Adrenal gland (tissue), 19 donors: ENCODE measurements at places on chromosomes 12 and 14.

- DNase-seq: no peak
Measured at GRCh38 chr12:16352481-16352880, 5.0 kb downstream of the MGST1 start.

- no peak for DNase-seq
Measured at GRCh38 chr12:123966596-123966995, 6.0 kb downstream of the CCDC92 start.

GRCh38 chr12:124481772-124482566 is 85.4 kb downstream of the NCOR2 start:
- no peak for DNase-seq

DNA sequence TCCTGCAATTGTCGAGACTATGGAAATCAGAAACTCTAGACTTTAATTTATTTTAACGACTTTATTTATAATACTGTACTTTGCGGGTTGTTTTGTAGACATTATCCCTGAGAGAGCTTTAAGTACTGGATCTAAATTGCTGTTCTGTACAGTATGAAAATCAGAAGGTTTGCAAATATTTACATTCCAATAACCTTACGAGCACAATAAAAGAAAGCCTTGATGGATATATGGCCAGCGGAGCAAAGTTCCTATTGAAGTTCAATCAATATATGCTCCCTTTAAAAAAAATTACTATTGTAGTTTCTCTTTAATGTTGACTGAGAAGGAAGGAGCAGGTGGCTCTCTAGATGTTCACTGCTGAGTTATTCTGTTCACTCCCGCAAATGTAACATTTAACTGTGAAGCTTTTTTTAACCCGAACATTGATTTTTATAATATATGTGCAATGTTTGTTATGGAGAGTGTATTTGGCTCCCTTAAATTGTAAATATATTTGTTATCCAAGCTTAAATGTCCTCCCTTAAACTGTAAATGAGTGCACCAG is 235.3 kb downstream of the PLCZ1 start:
- DNase-seq: no peak

DNA sequence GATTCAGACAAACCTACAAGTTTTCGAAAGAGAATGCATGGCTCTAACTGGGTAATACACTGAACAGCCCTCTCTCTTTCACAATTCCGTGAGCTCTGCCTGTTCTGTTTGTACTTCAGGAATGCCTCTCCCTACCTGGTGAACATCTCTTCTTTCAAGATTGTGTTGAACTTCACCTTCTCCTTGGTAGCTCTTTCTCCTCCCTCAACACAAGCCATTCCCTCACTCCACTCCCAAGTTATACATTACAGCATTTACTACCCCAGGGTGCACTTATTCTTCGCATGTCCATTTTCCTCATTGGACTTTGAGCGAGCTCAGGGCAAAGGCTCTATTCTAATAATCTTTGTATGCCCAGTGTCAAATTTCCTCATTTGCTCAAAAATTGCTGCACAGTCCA is 28.3 kb downstream of the NRDE2 start:
- no peak for DNase-seq

GRCh38 chr14:32606301-32606700 is 277.2 kb downstream of the AKAP6 start:
- no peak for DNase-seq

DNA sequence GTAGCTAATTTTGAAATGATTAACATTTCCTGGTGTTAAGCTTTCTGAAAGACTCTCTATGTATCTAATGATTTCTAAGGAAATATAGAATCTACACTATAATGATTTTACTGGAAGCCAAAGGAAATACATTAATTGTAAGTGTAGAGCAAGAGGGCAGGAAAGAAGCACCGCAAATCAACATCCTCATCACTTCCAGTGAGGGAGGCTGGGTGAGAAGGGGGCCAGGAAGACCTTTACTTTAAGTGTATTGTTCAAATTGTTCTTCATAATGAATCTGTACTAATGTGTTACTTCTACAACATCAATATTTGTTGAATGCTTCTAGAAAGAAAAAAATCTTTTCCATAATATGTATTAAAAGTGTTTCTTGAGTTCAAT is 65.3 kb upstream of the DACT1 start:
- no peak for DNase-seq

DNA sequence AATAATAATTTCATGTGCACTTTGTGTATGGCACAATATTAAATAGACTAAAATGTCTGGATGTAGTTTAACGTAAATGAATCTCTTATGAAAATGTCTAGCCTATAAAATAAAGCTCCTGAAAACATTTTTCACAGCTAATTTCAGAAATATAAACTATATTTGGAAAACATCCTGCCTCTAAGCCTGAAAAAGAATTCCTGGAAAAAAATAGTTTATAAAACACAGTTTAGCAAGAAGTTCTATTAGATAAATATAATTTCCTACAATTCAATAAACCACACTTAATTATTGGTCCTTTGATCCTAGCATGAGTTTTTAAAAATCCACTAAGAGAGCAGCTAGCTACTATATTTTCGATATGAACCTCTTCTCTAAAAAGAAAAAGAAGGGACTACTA is 159.9 kb downstream of the ADAMTS20 start:
- DNase-seq: no peak

DNA sequence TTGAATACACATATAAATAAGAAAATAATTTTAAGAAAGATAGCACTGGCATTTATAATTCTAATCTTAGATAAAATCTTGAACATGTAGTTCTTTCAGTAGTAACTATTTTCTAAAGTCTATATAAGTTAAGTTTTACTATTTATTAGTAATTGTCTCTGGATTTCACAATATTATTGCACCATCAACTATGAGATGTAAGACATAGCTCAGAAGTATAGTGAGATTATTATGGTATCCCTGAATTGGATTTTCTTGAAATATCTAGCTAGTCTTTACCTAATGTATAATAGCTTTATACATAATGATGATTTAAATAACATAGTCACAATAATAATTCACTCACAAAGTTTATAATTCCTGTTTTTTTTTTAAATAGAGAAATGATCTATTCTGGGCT is 6.7 kb downstream of the CLEC12A start:
- no peak for DNase-seq

DNA sequence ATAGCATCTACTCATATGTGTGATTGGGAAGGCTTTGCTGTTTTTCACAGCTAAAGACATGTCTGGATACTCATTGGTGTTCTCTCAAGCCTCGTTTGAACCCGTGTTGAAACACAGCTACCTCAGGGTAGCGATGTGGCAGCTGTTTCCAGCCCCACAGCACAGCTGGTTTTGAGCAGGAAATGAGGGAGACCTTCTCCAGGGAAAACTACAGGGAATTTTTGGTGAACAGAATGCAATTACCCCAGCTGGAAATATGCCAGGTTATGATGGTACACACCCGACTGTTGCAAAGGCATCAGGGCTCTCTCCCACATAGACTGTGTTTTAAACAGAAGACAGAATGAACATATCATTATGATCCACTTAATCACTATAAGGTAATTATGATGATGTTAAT is 828.9 kb downstream of the VRK1 start:
- no peak for DNase-seq

GRCh38 chr14:93950948-93951634 is 23.9 kb downstream of the FAM181A start:
- no peak for DNase-seq

- no peak for DNase-seq
Measured at GRCh38 chr14:46940611-46941010, 289.0 kb upstream of the RPL10L start.

- DNase-seq: no peak
Measured at GRCh38 chr14:99675382-99675835, 8.7 kb upstream of the CYP46A1 start.

- DNase-seq: no peak
Measured at GRCh38 chr12:110002676-110003515, 3.7 kb downstream of the ANKRD13A start.

GRCh38 chr12:57008178-57008577 is 1.8 kb upstream of the ZBTB39 start:
- DNase-seq: no peak

GRCh38 chr12:105949391-105949790 is 189.4 kb downstream of the NUAK1 start:
- no peak for DNase-seq

DNA sequence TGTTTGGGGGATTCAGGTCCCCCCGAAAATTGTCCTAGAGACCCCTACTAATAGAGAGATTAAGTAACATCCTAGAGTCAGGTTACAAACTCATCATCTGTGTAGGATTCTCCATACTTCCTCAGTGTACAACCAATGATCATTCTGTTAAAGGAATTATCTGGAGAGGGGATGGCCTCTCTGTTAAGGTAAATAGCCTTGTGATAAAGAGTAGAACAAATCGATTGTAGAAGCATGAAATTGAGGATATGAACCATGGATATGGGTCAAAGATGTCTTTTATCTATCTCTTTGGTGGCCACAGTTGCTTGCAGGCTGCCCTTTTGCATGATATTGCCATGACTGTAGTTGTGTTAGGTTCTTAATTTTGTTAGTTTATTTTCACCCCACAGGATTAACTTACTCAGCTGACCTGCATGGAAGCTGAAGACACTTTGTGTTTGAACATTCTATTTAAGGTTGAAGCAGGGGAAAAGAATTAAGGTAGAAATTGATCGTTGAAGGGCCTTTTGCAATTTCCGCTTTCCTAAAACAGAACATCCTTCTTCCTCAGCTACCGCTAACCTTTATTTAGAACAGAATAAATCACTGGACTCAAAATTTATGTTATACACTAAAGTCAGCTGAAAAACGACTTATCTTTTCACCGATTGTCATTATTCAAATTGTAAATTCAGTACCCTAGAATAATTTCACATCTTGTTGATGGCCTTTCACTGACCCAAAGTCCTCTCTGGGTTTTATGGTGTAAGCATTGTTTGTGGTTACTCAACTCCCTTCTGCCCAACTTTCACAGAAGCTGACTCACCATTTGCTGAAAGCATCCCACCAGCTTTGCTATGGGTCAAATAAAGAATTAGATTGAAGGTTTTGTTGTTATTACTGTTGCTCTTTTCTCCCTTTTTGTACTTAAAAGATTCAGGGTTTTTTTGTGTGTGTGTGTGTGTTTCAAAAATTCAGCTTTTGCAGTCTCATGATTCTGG is 52.3 kb downstream of the IRAK3 start:
- DNase-seq: no peak

- DNase-seq: no peak
Measured at GRCh38 chr12:88450136-88450535, 130.1 kb downstream of the KITLG start.

- no peak for DNase-seq
Measured at GRCh38 chr12:94434171-94434570, 25.5 kb downstream of the CEP83 start.

GRCh38 chr12:98646294-98647090 is 1.4 kb downstream of the APAF1 start:
- DNase-seq: no peak

GRCh38 chr12:55974308-55974730 is 441 bp downstream of the RAB5B start:
- DNase-seq: peak; percentile 72

GRCh38 chr12:105930557-105931503 is 207.9 kb downstream of the NUAK1 start:
- no peak for DNase-seq

DNA sequence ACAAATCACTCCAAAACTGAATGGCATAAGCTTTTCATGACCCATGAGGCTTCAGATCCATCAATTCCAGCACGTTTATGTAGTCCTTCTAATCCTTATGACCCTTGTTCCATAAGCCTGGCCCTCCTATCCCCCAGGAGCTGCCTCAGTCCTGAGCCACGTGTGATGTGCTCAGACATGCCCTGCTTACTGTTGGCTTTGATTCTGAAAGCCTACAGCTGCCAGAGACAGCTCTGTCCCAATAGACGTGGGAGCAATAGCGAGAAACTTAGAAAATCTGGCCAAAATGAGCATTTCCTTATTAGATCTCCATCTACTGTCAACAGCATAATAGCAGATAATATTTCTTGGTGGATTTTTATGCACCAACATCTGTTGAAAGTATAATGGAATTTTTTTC is 33.2 kb downstream of the DUSP6 start:
- DNase-seq: no peak

DNA sequence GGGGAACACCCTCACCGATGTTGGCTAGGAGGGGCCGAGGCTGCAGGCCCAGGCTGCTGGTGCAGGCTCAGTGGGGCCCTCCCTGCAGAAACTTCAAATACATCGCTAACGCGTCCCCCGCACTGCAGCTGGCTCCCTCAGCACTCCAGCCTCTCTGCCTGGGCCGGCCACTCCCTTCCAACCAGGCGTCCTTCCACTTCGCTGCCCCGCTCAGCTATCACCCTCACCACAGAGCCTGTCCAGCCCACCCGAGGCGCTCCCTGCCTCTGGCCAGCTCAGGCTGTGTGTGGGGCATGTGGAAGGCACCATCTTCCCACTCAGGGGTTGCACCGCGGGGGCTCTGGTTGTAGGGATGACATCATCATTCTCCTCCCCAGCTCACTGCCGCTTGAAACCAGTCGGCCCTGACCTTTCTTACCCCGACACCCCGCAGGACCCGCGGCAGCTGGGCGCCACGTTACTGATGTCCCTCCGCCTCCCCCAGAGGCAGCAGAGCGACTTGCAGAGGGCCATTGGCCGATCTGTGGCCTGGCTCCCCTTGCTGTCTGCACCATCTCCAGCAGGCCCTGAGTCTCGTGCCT is 199.9 kb upstream of the RTL1 start:
- DNase-seq: no peak

DNA sequence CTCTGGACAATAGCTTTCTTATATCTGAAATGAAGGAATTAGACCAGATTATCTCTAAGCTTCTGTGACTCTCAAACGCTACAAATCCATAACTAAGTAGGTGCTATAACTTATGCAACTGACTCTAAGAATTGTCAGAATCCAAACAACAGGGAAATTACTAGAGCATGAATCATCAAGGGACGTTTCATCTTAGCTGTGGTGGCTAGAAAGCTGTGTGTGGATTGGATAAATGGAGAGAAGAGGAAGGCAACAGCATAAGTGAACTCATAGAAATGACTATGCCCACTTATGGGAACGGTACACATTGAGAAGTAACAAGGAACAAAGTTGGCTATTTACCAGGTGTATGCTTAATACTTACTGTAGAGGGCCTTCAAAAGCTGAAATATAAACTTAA is 96.0 kb upstream of the NEDD1 start:
- no peak for DNase-seq

DNA sequence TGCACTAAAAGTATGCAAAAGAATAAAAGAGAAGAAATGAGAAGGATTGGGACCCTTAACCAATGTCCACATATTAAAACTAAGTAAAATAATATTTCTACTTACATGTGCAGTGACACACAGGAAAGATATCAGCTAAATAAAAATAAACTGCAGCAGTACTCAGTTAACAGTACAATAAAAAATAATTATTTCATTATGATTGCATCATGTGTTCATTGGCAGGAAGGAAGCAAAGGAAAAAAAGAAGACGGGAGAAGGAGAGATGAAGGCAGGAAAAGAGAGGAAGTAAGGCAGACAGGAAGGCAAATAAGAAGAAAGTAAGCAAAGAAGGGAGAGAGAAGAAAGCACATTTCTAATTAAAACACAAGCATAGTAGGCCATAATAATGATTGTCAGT is 33.0 kb downstream of the RASSF9 start:
- DNase-seq: no peak

DNA sequence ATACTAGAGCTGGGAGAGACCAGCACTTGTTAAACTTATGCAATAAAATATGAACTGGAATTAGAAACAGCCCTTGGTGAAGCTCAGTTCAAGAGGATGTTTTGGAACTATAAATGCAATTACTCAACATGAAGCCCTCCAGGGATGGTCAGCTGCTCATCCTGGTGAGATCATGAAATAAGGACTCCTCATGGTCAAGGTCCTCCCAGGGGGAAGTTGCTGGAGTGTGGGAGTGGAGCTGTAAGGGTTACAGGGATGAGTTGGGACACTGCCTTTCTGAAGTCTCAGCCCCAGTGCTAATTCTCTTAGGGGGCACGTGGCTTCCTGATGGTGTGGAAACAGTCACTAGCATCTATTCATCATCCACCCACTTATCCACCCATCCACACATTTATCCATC is 301.7 kb upstream of the SFSWAP start:
- no peak for DNase-seq
